ENCODE measurements at places on chromosomes 5 and 9. TPM values are rescaled to one million over a fixed set of nuclear protein-coding genes. Genes with fewer than 3 reads are reported as not detected.
A peak's percentile ranks its signal among the peaks of the same experiment; 100 is the strongest.

The ESM1 gene
- 10.8 TPM for polyA plus RNA-seq

The PAEP gene
- polyA plus RNA-seq = not detected

The THOC3 gene
- polyA plus RNA-seq = 63.0 TPM

GRCh38 chr5:7927466-7928375, 58.8 kb downstream of the MTRR start:
- peak; percentile 57 for DNase-seq

The TRIP13 gene
- 11.0 TPM for polyA plus RNA-seq

- DNase-seq = no peak
These were observed 63.1 kb downstream of the CXXC5 start for GRCh38 chr5:139711067-139711905.

- peak; percentile 31 for DNase-seq
These were observed 40.9 kb downstream of the CACNA1B start for GRCh38 chr9:137918331-137919094.

The TMEFF1 gene
- polyA plus RNA-seq = 5.5 TPM

Data from renal cortex interstitium (tissue), 15 donors.